NCI-H460 (cell line): ENCODE measurements at places on chromosomes 12 and 14.

DNA sequence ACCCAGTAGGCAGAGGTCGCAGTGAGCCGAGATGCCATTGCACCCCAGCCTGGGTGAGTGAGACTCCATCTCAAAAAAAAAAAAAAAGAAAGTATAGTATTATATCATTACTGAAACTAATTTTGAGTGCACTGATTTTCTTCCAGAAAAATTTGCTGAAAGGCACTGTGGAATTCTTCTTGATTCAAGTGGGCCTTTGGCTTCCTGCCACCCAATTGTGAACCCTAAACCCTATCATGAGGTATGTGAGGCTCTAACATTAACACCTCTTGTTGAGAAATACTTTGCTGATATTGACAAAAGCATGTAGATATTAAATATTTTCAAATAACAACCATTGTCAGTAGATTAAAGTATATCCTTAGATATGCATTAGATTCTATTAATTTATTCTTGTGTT lies 211.2 kb downstream of the LRRK2 start:
- no peak for DNase-seq

DNA sequence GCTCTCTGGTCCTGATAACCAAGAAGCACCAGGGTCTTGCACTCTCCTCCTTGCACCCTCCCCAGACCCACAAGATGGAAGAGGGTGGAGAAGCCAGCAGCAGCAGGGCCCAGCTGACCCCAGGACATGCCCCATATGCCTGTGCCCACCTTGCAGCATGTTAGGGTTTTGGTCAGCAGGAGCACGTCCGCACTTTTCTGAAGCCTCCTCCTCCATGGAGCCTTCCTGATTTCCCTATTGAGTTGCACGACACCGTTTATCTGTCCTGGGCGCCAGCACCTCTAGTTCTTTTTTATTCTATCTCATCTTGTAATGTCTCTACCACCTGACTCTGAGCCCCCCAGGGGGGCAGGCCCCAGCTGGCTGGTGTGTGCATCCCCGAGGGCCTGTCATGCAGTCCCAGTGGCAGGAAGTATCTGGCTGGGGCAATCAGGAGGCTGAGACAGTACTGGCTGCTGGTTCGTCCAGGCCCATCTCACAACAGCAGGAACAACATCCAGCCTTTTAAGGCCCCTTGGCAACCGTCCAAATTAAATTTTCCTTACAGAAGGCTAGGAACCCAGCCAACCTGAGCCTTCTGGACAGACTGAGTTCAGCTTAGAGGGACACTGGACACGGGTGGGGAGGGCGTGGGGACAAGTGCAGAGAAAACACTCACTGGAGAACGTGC lies 39.6 kb downstream of the CCDC85C start:
- no peak for DNase-seq

DNA sequence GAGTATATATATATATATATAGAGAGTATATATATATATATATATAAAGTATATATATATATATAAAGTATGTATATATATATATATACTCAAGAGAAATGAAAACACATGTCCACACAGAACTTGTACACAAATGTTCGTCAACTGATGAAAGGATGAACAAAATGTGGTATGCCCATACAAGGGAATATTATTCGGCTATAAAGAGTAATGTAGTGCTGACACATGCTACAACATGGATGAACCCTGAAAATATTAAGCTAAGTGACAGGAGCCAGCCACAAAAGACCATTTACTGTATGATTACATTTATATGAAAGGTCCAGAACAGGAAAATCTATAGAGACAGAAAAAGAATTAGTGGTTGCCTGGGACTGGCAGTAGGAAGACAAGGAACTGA lies 19.5 kb downstream of the LIMA1 start:
- no peak for DNase-seq

DNA sequence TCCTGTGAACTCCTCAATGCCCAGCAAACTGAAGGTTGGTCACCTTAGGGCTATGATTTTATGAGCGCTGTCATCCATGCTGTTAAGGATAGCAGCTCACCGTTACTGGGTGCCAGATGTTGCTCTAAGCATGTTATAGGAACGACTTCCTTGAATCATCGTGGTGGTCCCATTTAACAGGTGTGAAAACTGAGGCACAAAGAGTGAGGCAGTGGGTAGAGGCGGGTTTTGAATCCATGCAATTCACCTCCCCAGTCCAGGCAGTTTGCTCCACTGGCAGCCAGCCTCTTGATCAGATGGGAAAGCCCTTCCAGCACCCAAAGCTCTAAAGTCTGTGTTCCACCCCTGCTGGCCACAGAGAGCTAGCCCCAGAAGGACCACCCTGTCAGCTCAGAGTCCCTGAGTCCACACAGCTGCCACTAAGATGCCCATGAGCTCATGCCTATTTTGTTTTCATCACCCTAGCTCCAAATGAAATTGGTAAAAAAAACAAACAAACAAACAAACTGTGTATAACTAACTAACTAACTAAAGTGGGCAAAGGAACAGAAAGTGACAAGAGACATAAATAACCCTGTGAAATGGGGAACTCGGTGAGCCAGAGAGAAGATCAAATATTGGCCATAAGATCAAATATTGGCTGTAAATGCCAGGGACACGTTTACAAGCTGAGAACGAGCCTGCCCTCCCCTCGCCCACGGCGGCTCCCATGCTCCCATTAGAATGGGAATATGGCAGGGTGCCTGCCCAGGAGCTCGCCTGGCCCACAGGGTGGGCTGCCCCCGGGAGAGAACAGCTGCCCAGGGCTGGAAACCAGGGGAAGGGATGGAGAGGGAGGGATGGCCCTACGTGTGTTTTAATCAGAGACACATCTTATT lies 72.3 kb upstream of the RFLNA start:
- DNase-seq = no peak

DNA sequence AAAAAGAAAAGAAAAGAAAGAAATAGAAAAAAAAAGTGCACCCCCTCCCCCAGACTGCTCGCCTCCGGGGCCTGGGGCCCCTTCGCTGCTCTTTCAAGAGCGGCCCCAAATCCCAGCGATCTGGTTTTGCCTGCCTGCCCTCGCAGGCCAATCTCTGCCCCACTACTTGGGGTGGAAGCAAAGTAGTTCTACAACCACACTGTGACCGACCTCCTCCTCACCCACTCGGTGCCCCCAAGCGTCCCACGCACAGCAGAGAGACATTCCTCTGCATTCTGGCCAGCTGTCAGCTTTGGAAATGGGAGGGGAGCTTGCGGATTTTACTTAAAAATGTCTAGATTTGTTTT lies 2.4 kb upstream of the TBX3 start:
- no peak for DNase-seq

DNA sequence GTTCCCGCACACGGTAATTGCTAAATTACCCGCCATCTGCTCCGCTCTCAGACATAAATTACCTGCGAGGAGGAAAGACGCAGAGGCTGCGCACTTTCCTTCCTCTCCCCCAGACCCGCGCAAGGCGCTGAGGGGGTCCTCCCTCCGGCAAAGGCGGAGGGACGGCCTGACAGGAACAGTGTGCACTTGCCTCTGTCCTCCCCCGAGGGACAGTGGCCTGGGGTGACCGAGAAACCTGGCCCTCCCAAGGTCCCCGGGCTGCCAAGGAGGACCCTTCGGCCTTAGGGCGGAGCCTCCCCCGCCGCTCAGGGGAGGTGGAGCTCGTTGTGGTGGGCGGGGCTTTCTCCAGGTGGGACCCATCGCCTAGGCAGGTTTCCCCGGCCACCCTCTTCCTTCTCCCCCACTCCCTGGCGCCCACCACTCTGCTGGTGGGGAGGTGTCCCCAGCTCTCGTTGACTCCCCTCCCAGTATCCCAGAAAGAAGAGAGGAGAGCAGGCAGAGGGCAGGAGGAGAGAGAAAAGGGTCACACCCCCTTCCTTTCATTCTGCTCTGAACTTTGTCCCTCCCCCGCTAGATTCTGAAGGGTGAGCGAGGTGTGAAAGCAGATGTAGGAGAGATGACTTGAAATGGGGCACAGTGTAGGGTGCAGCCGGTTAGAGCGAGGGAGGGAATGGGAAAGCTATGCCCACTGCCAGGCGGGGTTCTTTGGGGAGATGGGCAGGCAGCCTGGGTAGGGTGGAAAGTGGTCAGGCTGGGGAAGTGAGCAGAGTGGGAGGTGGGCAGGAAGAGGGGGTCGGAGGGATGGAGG lies 11.4 kb upstream of the CALCOCO1 start:
- DNase-seq = no peak

GRCh38 chr12:129704232-129704830 lies 199.5 kb downstream of the TMEM132D start:
- no peak for DNase-seq

- DNase-seq = no peak
Observed at GRCh38 chr14:103594265-103594664, 31.5 kb downstream of the COA8 start.

GRCh38 chr12:88509851-88510250 lies 70.4 kb downstream of the KITLG start:
- no peak for DNase-seq

- no peak for DNase-seq
Observed at GRCh38 chr12:92740411-92740810, 37.6 kb downstream of the PLEKHG7 start.

DNA sequence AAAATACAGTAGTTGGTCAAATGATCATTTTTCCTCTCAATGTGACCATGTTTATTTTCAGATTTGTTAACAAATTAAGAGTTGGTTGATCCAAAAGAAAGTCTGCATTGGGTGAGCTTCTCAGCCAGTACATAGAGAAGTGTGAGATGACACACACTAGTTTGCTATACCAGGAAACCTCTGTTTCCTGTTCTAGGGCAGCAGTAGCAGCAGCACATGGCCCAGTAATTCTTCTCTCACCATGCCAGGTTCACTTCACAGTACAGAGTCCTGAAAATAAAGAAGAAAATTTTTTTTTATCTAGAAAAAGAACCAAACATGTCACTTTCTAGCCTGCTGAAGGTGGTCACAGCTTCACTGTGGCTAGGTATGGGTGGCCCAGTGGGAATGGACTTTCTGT lies 250.2 kb upstream of the OR4E1 start:
- no peak for DNase-seq

DNA sequence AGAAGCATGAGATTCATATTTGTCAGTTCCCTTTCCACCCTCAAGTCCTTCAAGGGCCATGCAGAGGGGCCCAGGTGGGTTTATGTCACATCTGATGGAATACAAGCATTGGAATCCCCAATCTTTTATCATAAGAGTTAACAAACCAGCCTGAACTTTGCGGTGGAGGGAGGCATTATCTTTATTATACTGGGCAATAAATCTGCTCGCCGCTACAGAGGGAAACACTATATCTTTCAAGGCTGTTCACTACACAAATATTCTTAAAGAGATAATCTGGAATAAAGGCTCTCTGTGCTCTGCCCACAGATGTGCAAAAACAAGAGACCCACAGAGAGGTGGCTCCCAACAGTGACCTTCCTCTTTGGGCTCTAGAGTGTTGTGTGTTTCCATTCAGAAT lies 153.6 kb upstream of the PLEKHA5 start:
- no peak for DNase-seq

DNA sequence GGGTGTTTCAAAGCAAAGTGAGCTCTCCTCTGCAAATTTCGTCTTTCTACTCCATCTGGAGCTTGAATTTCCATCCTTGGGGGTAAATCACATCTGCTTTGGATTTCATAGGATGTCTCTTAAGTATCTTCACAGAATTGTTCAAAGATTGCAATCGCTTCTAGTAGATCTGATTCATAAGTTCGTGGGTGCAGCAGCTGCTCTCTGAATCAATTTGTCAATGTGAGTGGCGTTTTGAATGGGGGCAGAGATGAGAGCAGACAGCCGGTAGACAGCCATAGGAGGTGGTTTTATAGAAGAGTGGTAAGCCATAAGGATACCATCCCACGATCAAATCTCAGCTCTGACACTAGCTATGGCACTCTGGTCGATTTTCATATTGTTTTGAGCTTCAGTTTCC lies 146.0 kb upstream of the RPH3A start:
- no peak for DNase-seq

- no peak for DNase-seq
Observed at GRCh38 chr12:120554678-120555077, 20.5 kb downstream of the RNF10 start.

DNA sequence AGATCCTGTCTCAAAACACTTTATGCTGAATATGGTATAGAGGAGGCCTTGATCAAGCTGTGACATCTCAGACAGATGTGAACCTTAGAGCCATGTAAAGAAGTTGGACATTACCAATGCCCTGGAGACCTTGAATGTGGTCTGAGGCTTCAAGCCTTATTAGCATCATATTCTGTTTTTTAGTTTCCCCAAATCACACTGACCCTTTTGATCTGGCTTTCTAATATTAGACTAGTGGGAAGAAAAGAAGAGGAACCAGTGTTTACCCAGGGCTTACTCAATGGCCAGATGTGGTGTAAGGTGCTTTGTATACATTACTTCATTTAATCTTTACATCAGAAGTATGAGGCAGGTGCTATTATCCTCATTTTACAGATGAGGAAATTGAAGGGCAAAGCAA lies 10.6 kb upstream of the TBPL2 start:
- DNase-seq = no peak

- no peak for DNase-seq
Observed at GRCh38 chr12:1857821-1858220, 37.5 kb downstream of the LRTM2 start.
